ENCODE measurements at places on chromosomes 2 and 18. TPM values are rescaled to one million over a fixed set of nuclear protein-coding genes. Genes with fewer than 3 reads are reported as not detected.

- no peak for DNase-seq
Observed at GRCh38 chr2:78676921-78677696, 348.4 kb upstream of the REG3G start.

DNA sequence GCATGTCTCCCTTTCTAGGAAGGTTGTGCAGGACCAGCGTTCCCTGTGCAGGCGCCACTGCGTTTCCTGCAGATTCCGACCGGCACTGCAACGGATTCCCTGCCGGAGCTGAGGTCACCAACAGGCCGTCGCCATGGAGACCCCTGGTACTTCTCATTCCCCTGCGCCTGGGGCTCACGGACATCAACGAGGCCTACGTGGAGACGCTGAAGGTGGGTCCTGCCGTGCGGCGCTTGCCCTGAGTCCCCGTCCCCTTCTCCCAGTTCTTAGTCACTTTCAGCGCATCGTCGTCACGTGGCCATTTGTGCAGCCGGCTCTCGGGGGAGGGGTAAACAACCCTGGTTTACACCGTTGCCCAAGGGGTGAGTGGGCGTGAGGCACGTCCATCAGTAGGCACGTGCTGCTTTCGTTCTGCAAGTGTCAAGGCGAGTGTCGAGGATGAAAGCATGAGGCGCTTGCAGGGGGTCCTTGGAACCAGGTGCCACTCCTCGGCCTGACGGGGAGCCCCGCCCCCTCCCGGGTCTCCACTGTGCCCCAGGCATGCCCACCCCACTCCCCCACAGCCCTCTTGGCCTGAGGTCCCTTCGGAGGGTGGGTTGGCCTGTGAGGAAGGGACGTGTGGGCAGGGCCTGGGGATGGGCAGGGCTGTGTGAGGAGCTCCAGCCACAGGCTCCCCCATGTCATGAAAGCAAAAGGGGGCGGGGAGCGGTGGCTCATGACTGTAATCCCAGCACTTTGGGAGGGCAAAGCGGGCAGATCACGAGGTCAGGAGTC, 19.8 kb downstream of the DTYMK start:
- peak; percentile 56 for DNase-seq

GRCh38 chr2:130376433-130377293, 20.8 kb downstream of the PTPN18 start:
- DNase-seq = no peak

- DNase-seq = no peak
Observed at GRCh38 chr2:226746196-226746800, 53.3 kb downstream of the IRS1 start.

CAVIN2 gene
- 0.80 TPM for total RNA-seq

KIAA1328 gene
- total RNA-seq = 20.8 TPM

ACTG2 gene
- total RNA-seq = 10.0 TPM
